ENCODE measurements at places on chromosomes 7 and 10. TPM values are rescaled to one million over a fixed set of nuclear protein-coding genes. Genes with fewer than 3 reads are reported as not detected.

LRRC4 gene
- total RNA-seq: 1.2 TPM

PHKG1 gene
- total RNA-seq: 4.0 TPM

LRRN3 gene
- total RNA-seq: not detected

- H3K4me1 ChIP-seq: no peaks in the 10 kb centered on the region
- H3K4me3 ChIP-seq: no peak overlapping the region
- DNase-seq: no peak
Observed at GRCh38 chr10:55277549-55277948, 476.5 kb upstream of the PCDH15 start.

- no peaks in the 10 kb centered on the region for H3K36me3 ChIP-seq
- DNase-seq: no peak
- H3K27me3 ChIP-seq: no peaks in the 10 kb centered on the region
- H3K4me1 ChIP-seq: no peaks in the 10 kb centered on the region
- H3K4me3 ChIP-seq: no peak overlapping the region
Observed at GRCh38 chr7:158531661-158532060, 56.0 kb downstream of the PTPRN2 start.

- H3K4me1 ChIP-seq: no peaks in the 10 kb centered on the region
- H3K4me3 ChIP-seq: no peak overlapping the region
- DNase-seq: no peak
- no peak overlapping the region for H3K27ac ChIP-seq
Observed at GRCh38 chr10:120477743-120478141, 20.7 kb downstream of the PLPP4 start.

GRCh38 chr7:138796038-138796615 lies 1.7 kb upstream of the TMEM213 start:
- H3K27ac ChIP-seq: no peak overlapping the region
- no peaks in the 10 kb centered on the region for H3K36me3 ChIP-seq
- no peak for DNase-seq
- no peak overlapping the region for H3K4me3 ChIP-seq
- H3K4me1 ChIP-seq: no peaks in the 10 kb centered on the region

- H3K27me3 ChIP-seq: no peaks in the 10 kb centered on the region
- H3K36me3 ChIP-seq: no peaks in the 10 kb centered on the region
- no peaks in the 10 kb centered on the region for H3K4me1 ChIP-seq
- DNase-seq: no peak
- H3K27ac ChIP-seq: no peak overlapping the region
Observed at GRCh38 chr10:3258394-3258793, 85.8 kb upstream of the PITRM1 start.

GRCh38 chr7:157224627-157225026 lies 85.9 kb downstream of the UBE3C start:
- peaks cover 22% of the 10 kb centered on the region for H3K36me3 ChIP-seq
- H3K4me3 ChIP-seq: no peak overlapping the region
- H3K27me3 ChIP-seq: no peaks in the 10 kb centered on the region
- H3K27ac ChIP-seq: no peak overlapping the region

DNA sequence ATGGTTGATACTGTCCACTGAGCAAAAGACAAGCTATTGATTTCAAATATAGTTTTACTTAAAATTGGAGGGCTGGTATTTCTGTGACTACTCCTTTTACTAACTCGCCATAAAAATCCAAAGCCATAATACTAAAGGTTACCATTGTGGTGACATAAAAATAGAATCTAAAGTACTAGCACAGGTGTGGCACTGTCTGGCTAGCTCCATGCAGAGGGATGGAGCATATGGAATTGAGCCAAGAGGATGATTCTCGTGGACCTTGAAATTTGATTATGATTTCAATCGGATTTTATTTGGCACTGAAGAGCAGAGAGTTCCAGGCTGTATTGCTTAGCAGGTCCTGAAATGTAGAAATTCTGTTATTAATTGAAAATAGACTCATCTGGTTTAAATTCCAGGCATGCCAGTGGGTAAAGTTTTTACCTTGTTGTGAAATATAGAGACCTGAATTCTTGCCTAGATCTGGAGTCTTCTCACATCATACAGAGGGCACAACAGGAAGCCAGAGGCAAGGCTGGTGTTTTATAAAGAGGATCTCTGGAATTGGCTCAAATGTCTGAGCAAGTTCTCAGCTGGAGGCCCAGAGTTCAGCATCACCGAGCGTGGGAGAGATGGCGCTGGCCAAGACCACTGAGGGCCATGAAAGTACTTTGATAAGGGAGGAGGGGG lies 29.9 kb upstream of the DLD start:
- H3K36me3 ChIP-seq: no peaks in the 10 kb centered on the region
- H3K27me3 ChIP-seq: no peaks in the 10 kb centered on the region
- DNase-seq: no peak

GRCh38 chr10:19812976-19813375 lies 3.3 kb upstream of the PLXDC2 start:
- H3K27ac ChIP-seq: no peak overlapping the region
- no peaks in the 10 kb centered on the region for H3K36me3 ChIP-seq

DNA sequence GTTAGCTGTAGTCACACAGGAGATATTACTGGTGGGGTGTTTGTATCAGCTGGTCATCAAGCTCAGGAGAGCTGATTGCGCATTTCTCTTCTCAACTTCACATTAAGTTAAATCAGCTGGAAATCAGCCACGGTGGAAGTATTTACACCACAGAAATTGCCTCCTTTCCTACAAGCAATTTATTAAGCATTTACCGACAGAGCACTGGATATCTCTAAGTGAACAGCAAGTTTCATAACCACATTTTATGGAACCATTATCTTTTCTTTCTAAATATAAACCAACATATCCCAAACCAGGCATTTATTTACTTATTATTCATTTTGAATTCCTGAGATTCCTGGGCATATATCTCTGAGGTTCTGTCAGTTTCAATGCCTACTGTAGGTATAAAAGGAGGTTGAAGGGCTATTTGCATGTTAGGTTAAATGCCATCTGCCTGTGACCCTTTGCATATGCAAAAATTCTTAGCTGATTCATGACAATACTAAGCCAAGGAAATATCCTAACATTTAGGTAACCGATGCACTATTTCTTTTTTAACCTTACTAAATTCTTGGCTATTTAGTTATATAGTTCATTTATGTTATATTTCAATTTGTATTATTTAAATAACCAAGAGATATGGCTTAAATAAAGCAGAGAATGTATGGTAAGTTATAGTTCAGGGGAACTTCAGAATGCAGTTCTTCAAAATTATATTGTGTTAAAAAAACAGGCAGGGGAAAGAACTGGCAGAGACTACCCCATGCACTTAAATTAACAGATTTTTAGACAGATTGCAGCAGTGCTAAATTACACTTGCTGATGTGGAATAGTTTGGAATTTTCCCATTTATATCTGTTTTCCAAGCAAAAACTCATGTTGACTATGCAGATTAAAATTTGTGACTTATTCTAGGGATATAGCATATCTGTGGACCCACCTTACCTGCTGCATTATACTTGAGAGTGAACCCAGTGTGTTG lies 56.8 kb downstream of the DYNC1I1 start:
- no peak for DNase-seq
- H3K27me3 ChIP-seq: no peaks in the 10 kb centered on the region
- no peaks in the 10 kb centered on the region for H3K4me1 ChIP-seq
- H3K27ac ChIP-seq: no peak overlapping the region
- H3K36me3 ChIP-seq: no peaks in the 10 kb centered on the region

DNA sequence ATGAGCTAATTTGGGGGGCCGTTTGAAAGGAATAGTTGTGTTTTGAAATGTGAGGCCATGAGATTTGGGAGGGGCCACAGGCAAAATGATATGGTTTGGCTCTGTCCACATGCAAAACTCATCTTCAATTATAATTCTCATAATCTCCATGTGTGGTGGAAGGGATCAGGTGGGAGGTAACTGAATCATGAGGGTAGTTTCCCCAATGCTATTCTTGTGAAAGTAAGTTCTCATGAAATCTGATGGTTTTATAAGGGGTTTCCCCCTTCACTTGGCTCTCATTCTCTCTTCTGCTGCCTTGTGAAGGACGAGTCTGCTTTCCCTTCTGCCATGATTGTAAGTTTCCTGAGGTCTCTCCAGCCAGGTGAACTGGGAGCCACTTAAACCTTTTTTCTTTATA lies 490.8 kb upstream of the GRM3 start:
- no peaks in the 10 kb centered on the region for H3K36me3 ChIP-seq
- no peak overlapping the region for H3K4me3 ChIP-seq
- no peaks in the 10 kb centered on the region for H3K27me3 ChIP-seq
- H3K4me1 ChIP-seq: no peaks in the 10 kb centered on the region

GRCh38 chr7:134724606-134725005 lies 54.8 kb upstream of the CALD1 start:
- no peaks in the 10 kb centered on the region for H3K4me1 ChIP-seq
- DNase-seq: peak; percentile 8
- H3K27ac ChIP-seq: no peak overlapping the region
- H3K27me3 ChIP-seq: no peaks in the 10 kb centered on the region
- H3K4me3 ChIP-seq: no peak overlapping the region
- H3K36me3 ChIP-seq: no peaks in the 10 kb centered on the region

GRCh38 chr7:36309301-36309700 lies 80.4 kb upstream of the ANLN start:
- H3K36me3 ChIP-seq: no peaks in the 10 kb centered on the region
- no peak for DNase-seq
- H3K4me1 ChIP-seq: no peaks in the 10 kb centered on the region
- no peak overlapping the region for H3K27ac ChIP-seq
- H3K27me3 ChIP-seq: no peaks in the 10 kb centered on the region

DNA sequence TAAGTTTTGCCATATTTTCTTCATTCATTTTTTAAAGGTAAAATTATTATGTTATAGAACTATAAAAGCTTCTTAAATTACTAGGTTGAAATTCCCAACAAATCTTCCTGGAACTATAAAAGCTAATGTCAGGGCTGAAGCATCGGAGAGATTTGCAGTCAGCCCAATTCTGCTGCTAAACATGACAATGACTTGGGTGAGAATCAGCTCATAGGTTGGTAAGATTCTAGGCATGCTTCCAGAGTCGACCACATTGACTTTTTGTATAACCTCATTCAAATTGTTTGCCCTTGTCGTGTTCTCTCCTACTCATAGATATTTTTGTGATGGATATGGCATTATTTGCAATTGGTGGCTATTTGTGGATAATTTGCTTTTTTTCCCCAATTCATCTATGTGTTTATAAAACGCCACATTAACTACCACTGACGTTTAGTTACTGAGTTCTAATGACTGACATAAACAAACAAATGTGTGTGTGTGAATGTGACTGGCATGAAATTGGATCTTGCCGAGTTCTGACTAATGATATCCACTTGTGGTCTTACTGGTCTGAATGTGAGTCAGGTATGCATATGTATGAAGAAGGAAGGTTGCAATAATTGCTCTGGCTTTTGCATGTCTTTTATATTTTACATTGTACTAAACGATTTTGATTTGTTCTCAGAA lies 579.8 kb downstream of the PARD3 start:
- H3K27me3 ChIP-seq: no peaks in the 10 kb centered on the region
- no peak for DNase-seq
- H3K27ac ChIP-seq: no peak overlapping the region
- H3K4me1 ChIP-seq: no peaks in the 10 kb centered on the region

DNA sequence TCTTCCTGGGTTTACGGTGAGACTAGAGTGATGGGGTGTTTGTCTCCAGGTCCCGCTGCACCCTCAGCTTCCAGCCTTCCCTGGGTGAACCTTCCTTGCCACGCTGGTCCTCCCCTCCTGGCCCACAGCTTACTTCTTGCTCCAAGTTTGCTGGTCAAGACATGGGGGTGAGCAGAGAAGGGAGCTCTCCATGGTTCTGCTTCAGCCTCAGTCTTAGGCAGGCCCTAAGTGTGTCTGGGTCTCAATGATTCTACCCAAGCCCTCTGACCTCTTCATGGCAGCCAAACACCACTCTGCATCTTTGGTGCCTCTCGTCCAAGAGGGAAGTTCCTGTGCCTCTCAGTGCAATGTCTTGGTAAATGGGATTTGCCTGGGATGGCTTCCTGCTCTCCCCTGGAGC lies 356.5 kb upstream of the KLF6 start:
- H3K27ac ChIP-seq: no peak overlapping the region
- H3K4me3 ChIP-seq: no peak overlapping the region
- H3K36me3 ChIP-seq: no peaks in the 10 kb centered on the region
- peaks cover 11% of the 10 kb centered on the region for H3K4me1 ChIP-seq
- no peak for DNase-seq
- no peaks in the 10 kb centered on the region for H3K27me3 ChIP-seq

DNA sequence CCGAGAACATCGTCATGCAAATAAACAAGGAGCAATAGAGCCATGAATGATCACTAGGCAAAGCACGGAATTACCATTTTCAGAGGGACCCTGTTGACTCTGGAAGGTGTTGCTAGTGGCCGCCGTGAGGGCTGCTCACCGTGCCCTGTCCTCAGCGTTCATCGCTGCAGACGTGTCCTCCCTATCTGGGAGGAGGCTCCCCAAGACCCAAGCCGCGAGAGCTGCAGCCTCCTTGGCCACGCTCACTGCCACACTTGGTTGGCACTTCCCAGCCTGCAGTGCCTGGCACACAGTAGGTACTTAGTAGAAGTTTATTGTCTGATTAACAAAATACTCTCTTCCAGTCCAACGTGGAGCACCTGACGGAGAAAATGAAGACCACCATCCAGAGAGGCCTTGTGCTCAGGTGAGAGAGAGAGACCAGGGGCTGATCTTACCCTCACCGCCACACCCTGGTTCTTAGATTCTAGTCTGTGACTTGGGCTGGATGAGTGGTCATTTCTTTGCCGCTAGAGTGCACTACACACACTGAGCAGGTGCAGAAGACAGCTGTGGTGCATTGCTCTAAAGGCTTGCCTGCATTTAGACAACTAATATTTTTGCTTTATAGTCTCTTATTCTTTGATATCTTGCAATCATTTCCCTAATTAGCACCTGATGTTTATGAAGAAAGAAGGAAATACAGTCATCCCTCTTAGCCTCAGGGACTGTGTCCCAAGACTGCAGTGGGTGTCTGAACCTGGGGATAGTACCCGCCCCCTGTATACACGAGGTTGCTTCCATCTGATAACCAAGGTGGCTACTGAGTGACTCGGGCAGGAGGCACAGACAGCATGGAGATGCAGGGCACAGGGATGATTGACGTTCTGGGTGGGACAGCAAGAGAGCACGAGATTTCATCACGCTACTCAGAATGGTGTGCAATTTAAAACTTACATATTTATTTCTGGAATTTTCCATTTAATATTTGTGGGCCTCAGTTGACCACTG lies 40.3 kb downstream of the PITRM1 start:
- DNase-seq: no peak
- H3K36me3 ChIP-seq: peaks cover 55% of the 10 kb centered on the region
- H3K27ac ChIP-seq: no peak overlapping the region
- no peaks in the 10 kb centered on the region for H3K4me1 ChIP-seq
- H3K4me3 ChIP-seq: no peak overlapping the region

DNA sequence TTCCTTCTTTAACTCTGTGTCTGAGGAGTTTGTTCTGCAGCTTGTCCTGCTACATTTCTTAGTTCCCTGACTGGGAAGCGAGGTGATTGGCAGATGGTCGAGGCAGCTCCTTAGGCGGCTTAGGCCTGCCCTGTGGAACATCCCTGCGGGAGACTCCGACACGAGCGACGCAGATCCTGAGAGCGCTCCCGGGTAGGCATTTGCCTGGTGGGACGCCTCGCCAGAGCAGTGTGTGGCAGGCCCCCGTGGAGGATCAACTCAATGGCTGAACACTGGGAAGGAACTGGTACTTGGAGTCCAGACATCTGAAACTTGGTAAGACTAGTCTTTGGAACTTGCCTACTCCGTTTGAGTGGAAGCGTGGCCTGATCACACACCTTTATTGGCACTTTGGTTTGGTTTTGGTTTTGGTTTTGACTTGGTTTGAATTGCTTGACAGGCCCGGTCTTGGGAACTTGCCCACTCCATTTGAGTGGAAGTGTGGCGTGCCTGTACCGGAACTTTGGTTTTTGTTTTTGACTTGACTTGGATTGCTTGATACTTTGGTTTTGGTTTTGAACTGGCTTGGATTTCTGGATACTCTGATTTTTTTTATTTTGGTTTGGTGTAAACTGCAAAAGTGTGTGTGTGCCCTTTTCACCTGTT lies 42.6 kb downstream of the MAP3K8 start:
- DNase-seq: no peak
- no peak overlapping the region for H3K27ac ChIP-seq
- H3K4me3 ChIP-seq: no peak overlapping the region
